HFFc6 (cell line): ENCODE measurements at places on chromosomes 12 and 14. TPM values are rescaled to one million over a fixed set of nuclear protein-coding genes. Genes with fewer than 3 reads are reported as not detected.

Gene LALBA
- not detected in 3 replicates for total RNA-seq

Gene PMCH
- not detected in 3 replicates for total RNA-seq

Gene DNAI7
- total RNA-seq, result 0.43 TPM in 1 of 3 replicates, not detected in the others

- peak overlapping the region; percentile 3; the same call in 1 of the 2 replicates for H3K27ac ChIP-seq
- H3K4me1 ChIP-seq, result peaks cover 32% of the 10 kb centered on the region
- DNase-seq, result no peak
- H3K36me3 ChIP-seq, result no peaks in the 10 kb centered on the region
- H3K4me3 ChIP-seq, result no peak overlapping the region
Measured at GRCh38 chr12:42162965-42163364, 18.3 kb upstream of the GXYLT1 start.

DNA sequence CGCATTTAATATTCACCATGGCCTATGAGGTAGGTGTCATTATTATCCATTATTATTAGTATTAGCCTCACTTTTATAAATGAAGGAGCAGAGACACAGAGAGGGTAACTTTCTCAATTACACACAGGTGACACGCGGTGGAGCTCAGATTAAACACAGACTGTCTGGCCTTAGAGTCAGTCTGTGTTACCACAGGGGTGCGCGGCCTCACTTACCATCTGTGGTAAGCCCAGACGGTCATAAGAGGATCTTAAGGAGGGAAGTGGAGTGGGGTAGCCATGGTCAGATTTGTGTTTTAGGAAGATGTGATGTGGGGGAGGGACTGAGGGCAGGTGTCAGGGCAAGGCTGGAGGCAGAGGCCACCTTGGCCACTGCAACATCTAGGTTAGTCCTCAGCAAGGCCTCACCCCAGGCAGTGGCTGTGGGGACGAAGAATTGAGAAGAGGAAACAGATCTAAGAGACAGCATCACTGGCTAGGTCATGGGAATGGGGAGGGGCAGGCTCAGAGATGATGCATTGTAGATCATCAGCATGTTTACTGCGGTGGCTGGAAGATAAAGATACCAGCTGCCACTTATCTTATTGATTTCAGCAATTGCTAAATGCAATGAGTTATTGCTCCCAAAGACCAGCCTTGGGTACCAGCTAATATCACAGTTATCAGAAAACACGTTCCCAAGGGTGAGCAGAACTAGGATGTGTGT lies 67.1 kb downstream of the SERPINA3 start:
- H3K27ac ChIP-seq, result no peak overlapping the region
- no peak for DNase-seq
- no peaks in the 10 kb centered on the region for H3K4me1 ChIP-seq
- no peaks in the 10 kb centered on the region; the same call in 1 of the 2 replicates for H3K36me3 ChIP-seq
- peaks cover 3% of the 10 kb centered on the region for H3K27me3 ChIP-seq
- no peak overlapping the region for H3K4me3 ChIP-seq

GRCh38 chr12:62839869-62840660 lies 94.9 kb downstream of the PPM1H start:
- DNase-seq, result no peak
- peaks cover 28% of the 10 kb centered on the region for H3K4me1 ChIP-seq
- H3K4me3 ChIP-seq, result no peak overlapping the region
- H3K36me3 ChIP-seq, result peaks cover 5% of the 10 kb centered on the region; the same call in 1 of the 2 replicates

GRCh38 chr14:42814817-42815216 lies 1208.1 kb downstream of the LRFN5 start:
- no peak overlapping the region for H3K4me3 ChIP-seq
- no peaks in the 10 kb centered on the region for H3K36me3 ChIP-seq
- no peaks in the 10 kb centered on the region for H3K4me1 ChIP-seq
- H3K27ac ChIP-seq, result no peak overlapping the region
- no peaks in the 10 kb centered on the region for H3K27me3 ChIP-seq

DNA sequence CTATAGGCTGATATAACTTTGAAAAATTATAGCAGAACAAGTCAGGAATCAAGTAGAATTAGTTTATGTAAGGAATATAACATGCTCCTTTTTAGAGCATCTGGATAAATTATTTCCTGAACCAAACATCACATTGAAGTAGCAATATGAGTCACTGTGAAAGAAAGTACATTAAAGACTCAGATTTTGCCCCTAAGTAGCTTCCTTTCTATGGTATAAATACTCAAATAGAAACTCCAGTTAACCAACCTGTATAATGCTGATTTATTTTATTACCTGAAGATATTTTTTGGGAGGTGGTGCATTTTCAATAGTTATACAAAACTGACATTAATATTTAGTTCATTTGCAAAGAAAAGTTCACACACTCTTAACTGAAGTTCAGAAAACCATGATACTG lies 312.1 kb downstream of the ITPR2 start:
- peaks cover 9% of the 10 kb centered on the region for H3K4me1 ChIP-seq
- DNase-seq, result no peak
- H3K4me3 ChIP-seq, result no peak overlapping the region
- no peak overlapping the region for H3K27ac ChIP-seq

- peaks cover 12% of the 10 kb centered on the region for H3K4me1 ChIP-seq
- H3K36me3 ChIP-seq, result no peaks in the 10 kb centered on the region
- peaks cover 8% of the 10 kb centered on the region for H3K27me3 ChIP-seq
- no peak overlapping the region for H3K27ac ChIP-seq
- no peak overlapping the region for H3K4me3 ChIP-seq
Measured at GRCh38 chr12:124869059-124869665, 5.5 kb upstream of the SCARB1 start.
